HFFc6 (cell line): ENCODE measurements at places on chromosomes 11 and 22.

DNA sequence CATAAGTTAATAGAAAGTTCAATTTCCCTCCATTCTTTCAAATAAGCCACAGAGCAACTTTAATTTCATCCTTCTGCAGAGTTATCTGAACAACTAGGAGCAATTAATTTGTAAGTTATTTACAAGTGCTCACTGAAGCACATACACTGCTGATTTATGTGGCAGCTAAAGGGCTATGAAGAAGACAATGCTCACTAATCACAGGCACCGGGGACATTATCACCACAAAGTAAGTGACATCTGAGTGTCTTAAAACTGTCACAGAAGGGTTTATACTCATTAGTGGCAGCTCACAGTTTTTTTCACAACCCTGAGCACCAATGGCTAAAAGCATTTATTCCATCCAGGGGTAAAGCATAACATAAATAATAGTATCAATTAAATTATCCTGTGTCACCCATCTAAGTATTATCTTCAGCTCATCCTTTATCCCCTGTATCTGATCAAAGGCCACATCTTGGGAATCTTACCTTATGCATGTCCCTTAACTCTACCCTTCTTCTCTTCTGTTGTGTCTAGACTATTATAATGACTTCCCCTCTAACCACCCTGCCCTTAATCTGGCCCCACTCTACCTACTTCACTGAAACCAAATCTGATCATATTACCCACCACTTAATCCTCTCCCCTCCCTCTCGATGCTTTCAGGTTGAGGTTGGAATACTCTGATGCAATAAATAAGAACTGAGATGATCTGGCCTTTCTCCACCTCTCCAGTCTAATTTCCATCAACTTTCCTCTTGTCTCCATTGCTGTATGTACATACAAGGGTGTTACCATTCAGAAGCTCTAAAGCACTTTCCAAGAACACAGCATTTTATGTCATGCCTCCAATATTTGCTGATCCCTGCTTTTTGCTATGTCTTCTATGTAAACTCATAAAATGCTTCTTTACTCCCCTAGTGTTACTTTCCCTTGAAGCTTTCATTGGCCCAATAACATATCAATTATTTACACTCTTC is 252.7 kb downstream of the CASP12 start:
- no peak for DNase-seq

GRCh38 chr11:36162006-36162882 is 127.0 kb downstream of the COMMD9 start:
- DNase-seq = no peak

- no peak for DNase-seq
These were observed 25.7 kb upstream of the TUB start for GRCh38 chr11:8055091-8055835.

GRCh38 chr22:47367993-47368945 is 605.8 kb downstream of the TBC1D22A start:
- no peak for DNase-seq

GRCh38 chr11:42251984-42252383 is 792.5 kb upstream of the LRRC4C start:
- no peak for DNase-seq

GRCh38 chr22:21014726-21015465 is at the start of gene P2RX6:
Gene P2RX6 (plus strand): TSS chr22:21015165. CDS start chr22:21015175, 10 bp downstream.
- DNase-seq = peak; percentile 47

DNA sequence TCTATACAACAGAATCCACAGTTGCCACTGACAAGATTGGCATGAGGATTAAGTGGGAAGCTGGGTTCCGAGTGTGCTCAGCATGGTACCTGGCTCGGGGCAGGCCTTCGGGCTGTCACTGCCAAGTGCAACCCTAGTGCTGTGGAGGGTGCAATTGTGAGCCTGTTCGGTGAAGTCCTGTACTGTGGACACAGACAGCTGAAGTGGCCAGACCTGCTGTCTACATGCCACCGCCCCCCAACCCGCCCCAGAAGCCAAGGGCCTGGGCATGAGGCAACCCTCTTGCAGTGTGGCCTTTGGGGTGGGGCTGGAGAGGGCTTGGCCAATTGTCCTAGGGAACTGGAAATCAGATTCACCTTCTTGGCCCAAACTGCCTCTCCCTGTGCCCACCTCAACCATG is 15.6 kb upstream of the SHISAL1 start:
- no peak for DNase-seq

GRCh38 chr11:4658629-4659445 is 15.1 kb downstream of the OR51E1 start:
- DNase-seq = no peak

GRCh38 chr11:106378513-106379179 is 301.2 kb downstream of the AASDHPPT start:
- DNase-seq = no peak

DNA sequence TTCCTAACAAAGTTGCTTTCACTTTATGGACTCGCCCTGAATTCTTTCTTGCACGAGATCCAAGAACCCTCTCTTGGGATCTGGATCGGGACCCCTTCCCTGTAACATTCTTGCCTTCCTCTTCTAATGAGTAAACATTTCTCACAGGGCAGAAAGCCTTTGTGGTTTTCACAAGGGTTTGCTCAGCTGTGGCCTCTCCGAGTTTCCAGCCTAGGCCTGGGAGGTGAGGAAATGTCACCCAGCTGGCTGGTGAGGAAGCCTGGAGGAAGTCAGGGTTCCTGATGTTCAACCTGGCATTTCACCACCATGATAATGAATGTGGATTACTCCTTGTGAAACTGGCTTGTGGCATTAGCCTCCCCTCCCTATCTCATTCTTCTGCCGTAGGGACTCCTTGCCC is 224.9 kb downstream of the DSCAML1 start:
- DNase-seq = no peak

DNA sequence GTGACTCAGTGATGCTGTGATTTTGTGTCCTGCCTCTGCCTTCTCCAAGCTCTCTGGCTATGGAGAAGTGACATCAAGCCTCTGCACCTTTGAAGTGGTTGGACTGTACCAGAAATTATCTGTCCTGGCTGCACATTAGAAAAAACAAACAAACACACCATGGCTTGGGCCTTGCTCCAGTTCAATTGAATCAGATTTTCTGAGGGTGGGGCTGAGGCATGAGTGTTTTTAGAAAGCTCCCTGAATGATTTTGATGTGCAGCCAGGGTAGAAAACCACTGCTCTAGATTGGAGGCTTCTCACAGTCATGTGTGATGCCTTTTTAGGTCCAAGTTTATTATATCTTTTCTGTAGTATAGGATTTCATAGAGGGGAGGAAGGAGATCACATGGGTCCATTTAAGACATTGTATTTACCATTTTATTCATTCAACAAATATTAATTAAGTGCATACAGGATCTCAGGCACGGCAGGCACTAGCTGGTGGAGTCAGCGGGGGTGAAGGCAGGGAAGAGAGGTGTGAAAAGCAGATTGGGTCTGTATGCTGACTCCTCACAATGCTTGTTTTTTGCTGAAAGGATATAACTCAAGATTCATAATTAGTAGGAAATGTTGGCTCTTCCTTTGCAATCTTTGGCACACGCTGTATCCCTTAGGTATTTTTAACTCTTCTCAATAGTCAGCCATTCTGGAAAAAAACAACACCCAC is 7.1 kb upstream of the VSTM5 start:
- DNase-seq = no peak

GRCh38 chr22:29190918-29191317 is 14.8 kb upstream of the EMID1 start:
- no peak for DNase-seq

GRCh38 chr11:11732116-11732515 is 109.7 kb upstream of the USP47 start:
- no peak for DNase-seq

GRCh38 chr22:19385221-19385906 is 46.2 kb downstream of the HIRA start:
- DNase-seq = no peak

DNA sequence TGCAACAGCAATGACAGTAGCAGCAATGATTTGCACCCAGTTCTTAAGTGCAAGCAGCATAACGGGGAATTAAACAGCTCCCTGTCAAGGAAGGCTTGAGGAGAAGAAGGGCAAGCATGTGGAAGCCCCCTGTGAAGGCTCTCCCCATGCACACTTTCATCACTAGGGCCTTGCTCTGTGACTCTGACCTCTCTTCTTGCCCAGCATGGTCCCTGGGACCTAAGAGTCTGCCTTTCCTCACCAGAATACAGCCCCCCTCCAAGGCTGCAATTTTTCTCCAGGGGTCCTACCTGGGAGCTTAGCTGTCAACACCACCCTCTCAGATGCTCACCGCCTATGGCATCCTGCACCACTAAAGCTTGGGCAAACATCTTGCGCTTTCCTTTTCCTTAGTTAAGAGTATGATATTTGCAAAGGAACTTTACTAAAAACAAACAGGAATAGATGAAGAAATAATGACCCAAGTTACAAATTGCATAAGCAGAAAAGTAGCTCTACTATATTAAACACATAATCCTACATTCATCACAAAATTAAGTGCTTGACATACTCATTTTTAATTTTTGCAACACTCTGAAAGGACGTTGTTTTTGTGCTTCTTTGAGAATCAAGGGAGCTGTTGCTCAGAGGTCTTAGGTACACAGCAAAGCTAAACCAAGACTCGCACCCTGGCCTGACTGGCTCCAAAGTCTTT is 187.6 kb downstream of the ADAMTS15 start:
- DNase-seq = no peak

DNA sequence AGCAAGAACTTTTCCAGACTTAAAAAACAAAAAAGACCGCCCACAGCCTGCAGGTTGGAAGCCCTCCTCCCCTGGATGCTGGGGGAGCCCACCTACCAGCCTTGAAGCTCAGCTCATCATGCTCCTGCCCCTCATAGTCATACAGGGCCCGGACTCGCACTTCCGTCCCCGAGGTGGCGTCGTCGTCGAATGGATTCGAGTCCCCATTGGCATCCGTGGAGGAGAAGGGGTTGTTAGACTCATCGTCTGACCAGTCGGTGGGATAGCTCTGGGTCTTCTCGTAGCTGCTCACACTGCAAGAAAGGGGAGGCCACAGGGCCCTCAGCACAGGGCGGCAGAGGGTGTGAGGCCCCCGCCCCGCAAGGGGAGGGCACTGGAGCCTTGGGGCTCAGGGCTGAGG is 19.0 kb upstream of the ARFGAP3 start:
- DNase-seq = no peak

GRCh38 chr11:96714689-96715088 is 324.9 kb downstream of the JRKL start:
- no peak for DNase-seq

DNA sequence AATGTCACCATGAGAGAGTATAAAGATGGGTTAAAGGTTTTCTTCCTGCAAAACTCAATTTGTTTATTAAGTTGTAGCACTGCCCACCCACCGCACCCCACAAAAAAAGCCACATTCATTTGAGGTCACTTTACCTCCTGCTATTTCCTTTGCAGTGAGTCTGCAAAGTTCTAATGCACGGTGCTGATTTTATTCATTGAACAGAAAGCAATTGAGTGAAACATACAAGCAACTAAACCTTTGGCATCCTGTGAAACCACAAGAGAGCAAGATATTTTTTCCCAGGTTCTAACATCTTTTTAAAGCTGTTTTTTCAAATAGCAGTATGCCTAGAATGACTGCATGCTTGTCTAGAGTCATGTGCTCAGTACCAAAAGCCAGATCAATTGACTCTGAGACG is 39.0 kb downstream of the RRAS2 start:
- peak; percentile 15 for DNase-seq

- no peak for DNase-seq
These were observed 15.3 kb upstream of the RAB30 start for GRCh38 chr11:83087035-83087434.

- peak; percentile 3 for DNase-seq
These were observed 64.6 kb downstream of the GDPD4 start for GRCh38 chr11:77236901-77237300.

DNA sequence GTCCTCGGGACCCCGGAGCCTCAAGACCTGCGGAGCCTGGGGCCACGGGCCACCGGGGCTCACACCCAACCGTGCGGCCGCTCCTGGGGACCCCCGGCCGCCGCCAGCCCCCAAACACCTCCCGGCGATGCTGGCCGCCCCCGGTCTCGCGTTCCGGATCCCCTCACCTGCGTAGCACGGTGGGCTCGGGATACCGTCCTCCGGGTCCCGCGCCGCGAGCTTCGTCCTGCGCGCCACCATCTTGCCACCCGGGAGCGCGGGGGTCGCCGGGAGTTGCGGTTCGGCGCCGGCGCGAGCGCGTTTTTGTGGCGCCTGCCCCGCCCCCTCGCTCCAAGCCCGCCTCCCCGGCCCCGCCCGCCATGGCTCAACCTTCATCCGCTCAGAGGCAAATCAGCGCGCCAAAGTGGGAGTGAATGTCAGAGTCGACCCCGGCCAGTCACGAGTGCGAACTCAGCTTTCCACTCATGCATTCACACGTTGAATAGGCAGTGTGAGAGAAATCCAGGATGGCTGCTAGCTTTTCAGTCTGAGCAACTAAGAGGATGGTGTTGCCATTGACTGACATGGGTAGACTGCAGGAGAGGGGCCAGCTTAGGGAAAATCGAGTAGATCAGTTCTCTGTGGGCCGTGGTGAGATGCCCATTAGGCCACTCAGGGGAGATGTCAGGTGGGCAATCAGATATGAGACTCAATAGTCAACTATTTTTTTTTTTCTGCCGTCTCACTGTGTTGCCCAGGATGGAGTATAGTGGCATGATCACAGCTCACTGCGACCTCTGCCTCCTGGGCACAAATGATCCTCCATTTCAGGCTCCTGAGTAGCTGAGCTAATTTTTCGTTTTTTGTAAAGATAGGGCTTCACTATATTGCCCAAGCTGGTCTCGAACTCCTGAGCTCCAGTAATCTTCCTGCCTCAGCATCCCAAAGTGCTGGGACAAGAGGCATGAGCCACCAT is 28.3 kb downstream of the SERHL2 start:
- DNase-seq = peak; percentile 41

DNA sequence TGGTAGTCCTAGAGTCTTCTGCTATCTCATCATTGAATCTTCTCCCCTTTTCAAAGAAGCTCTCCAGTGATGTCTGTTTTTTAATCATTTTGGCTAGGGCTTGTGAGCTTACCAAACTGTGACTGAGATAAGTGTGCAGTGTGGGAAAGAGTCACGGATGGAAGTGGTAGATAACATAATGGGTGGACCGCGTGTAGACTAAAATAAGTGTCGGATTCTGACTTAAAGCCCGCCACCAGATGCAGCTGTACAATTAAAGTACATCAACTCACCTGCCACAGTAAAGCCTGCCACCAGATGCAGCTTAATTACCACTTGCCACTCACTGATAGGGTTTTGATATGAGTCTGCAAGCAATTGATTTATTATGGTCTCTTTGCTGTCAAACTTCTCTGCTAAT is 581.5 kb downstream of the LRRC4C start:
- no peak for DNase-seq

GRCh38 chr22:20637750-20638506 is 130.5 kb downstream of the MED15 start:
- no peak for DNase-seq

GRCh38 chr11:62881579-62882430 is 1.1 kb downstream of the SLC3A2 start:
- peak; percentile 97 for DNase-seq
